Caudate nucleus (tissue), 63 donors: ENCODE measurements at places on chromosomes 7 and 10.

DNA sequence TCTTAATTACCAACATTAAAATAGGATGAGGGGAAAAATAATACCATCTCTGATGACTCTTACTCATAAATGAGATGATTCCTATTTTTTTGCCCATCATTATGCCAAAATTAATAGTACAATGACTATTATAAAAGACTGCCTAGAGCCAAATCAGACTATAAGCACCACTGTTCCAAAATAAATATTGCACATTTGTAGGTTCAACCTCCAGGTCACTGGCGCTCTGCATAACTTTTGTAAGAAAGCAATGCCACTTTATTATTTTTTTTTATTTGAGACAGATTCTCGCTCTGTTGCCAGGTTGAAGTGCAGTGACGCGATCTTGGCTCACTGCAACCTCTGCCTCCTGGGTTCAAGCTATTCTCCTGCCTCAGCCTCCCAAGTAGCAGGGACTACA lies 142.5 kb upstream of the SP8 start:
- no peak for DNase-seq

- no peak for DNase-seq
Observed at GRCh38 chr10:10623958-10624566, 393.6 kb upstream of the CELF2 start.

DNA sequence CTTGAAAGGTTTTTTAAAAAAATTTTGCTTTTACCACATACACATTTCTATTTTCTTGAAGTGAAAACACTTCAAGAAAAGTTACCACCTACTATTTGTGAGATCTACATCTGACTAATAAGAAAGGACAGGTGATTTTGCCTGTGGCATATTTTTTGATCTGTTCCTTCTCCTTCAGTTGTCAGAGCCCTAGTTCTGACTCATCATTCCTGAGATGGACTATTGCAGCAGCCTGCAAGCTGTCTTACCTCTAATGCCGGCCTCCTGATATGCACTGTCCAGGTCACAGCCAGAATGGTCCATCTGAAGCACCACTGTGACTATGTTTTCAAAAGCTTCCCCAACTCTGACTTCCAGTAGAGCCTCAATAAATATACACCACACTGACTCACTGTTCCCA lies 28.2 kb upstream of the ANK3 start:
- no peak for DNase-seq

GRCh38 chr7:94632338-94633013 lies 23.5 kb downstream of the SGCE start:
- no peak for DNase-seq

DNA sequence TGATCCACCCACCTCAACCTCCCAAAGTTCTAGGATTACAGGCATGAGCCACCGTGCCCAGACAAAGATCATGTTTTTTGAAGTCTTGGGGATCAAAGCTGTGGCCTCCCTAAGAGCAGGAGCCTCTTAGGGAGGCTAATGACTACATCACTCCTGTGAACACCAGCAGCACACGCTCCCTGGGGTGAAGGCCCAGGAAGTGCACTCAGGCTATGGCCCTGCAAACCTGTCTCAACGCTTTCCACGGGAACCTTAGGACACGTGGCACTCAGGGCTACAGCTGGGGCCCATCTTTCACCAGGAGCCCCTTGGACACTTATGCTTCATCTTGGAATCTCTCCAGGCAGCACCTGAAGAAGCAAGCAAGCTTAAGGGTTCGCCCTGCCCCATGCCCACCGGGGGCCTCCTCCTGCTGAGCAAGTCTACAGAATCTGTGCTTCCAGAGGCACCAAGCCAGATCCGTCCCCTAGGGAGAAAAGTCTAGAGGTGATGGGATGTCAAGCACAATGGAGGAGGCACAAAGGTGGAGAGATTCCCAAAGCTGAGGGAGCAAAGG lies 18.4 kb downstream of the VSTM4 start:
- no peak for DNase-seq

DNA sequence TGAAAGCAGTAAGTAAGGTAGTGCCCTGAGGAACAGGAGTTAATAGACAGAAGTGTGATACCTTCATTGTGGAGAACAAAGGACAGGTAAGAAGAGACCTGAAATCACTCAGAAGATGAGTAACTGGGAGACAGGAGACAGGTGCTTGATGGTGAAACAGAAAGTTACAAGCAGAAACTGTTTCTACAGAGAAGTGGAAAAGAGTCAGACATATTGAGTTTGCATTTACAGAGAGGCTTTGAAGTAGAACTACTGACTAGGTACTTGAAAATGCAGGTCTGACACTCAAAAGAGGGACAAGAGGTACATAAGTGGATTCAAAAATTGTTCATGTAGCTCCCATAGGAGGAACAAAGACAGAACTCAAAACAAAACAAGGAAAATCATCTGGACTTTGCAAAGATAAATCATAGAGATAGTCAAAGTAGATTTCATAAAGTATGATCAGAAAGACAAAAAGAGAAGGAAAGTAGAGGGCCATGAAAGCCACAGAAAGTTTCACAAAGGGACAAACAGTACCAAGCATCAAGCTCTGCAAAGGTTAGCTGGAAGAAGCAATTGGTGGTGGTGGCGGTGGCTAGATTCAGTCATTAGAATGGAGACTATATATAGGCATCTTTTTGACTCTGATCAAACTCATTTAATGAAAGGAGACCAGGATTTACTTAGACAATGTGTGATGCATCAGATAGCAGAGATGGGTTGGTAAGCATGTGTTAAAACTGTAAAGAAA lies 198.4 kb downstream of the PCLO start:
- DNase-seq: no peak

GRCh38 chr10:123783296-123783695 lies 108.3 kb downstream of the CPXM2 start:
- DNase-seq: no peak

GRCh38 chr10:1631282-1631681 lies 106.0 kb downstream of the ADARB2 start:
- DNase-seq: no peak

DNA sequence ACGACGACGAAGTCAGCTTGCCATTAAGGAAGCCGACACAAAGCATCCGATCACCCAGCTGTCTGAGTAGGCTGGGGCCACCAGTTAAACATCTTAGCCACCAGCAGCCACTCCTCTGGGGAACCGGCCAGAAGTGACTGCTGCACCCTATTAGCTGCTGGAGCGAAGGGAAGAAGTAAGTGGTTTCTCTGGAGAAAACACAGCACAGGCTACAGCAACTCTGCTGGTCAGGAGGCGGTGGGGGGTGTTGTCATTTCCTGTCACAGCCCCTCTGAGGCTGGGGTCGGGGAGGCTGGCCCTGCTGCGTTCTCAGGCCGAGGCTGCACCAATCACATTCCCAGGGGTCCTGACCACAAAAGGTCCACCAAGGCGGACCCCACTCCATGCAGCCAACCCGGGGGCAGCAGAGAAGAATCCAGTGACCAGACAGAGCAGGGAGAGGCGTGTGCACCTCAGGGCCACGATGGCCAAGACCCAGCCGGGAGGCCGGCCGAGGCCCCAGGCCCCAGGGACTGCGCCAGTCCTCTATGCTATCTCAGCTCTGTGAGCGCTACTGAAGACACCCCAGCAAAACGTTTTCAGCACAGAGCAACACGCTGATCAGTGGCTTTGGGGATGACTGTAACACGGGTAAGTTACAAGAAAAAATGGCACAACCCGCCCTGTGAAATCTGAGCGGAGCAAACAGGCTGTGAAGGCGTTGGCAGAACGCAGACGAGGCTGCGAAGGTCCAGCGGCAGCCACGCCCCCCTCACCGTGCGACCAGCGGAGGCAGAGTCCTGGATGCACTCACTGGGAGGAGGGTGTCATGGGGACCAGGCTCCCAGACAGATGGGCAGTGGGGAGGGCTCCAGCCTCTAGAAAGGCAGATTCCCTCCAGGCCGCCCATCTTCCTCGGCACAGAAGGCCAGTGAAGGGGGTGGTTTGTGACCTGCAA lies 24.8 kb downstream of the STK32C start:
- DNase-seq: no peak

DNA sequence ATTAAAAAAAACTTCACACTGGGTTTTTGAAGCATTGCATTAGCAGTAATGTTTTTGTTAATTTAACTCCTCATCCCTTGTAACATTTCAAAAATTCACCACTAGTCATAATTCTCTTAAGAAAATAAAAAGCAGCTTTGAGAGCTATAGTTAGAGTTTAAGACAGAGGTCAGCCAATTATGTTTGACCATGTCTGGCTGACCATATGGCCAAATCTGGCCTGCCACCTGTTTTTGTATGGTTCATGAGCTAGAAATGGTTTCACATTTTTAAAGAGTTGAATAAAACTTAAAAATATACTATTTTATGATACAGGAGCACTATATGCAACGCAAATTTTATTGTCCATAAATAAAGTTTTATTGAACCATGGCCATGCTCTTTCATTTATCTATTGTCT lies 73.0 kb upstream of the LRRTM3 start:
- DNase-seq: no peak

GRCh38 chr7:139566736-139567646 lies 43.5 kb downstream of the CLEC2L start:
- no peak for DNase-seq

DNA sequence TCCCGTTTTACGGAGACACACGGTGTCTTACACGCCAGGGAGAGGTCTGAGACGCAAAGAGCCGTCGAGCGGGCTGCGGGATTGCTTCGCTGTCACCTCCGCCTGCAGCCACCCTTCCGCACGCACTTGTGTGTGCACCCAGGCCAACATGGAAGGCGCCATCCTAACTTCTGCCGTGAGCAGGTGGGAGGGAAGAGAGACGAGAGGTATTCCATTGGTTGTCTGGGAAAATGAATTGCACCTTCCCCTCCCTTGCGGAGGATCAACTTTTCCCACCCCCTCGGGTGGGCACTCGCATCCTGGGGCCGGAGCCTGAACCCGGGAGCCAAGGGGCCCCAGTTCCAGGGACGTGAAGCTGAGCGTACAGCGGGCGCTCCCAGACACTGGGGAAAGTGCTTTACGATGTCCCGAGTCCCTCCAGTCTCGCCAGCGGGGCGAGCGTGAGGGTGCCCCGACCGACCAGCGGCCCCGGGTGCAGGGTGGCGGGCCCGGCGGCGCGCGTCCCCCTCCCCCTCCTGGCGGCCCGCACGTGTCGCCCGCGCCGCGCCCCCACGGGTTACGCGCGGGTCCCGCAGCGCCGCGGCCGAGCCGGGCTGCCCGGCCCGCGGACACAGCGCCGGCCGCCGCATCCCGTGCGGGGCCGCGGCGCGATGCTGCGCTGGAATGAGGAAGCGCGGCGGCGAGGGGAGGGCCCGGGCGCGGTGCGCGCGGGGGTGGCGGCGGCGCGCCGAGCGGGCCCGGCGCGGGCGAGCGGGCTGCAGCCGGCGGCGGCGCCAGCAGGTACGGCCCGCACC lies 984 bp upstream of the IKZF1 start:
- DNase-seq: no peak

DNA sequence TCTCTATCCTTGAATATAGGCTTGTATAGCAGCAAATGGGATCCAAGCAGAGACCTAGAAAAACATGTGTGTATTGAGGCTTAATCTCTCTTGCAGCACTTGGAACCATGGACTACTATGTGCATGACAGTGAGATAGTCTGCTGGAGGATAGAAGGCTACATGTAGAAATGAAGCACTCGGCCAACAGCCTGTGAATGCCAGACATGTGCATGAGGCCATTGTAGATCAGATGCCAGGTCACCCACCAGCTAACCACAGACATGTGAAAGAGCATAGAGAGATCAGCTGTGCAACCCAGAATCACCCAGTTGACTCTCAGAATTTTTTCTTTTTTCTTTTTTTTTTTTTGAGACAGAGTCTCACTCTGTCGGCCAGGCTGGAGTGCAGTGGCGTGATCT lies 90.9 kb downstream of the NT5C2 start:
- DNase-seq: no peak

- DNase-seq: no peak
Observed at GRCh38 chr10:52965938-52966401, 193.4 kb upstream of the MBL2 start.

DNA sequence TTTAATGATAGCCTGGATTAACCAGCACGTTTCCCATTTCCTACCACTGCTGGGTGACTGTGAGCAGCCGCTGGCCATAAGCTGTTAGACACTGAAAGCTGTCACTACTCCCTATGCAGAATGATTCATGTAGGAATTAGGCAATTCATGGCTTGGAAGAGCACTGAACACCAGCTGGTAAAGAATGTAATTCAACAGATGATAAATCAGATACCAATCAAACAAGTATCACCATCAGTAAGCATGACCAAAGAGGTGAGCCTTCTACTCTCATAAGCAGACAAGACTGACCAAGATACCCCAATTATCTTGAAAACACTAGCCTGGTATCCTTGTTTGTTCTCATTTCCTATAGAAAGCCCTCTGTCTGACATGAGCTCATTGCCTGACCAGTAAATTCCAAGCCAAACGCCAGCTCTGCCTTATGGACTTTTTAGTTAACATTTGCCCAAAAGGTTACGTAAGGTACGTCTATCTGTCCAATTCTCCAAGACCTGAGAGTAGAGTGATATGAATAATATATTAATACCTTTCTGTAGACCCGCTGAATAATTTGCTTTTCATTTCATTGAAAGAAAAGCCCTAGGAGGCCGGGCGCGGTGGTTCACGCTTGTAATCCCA lies 127.7 kb downstream of the ELMO1 start:
- DNase-seq: no peak

GRCh38 chr10:51079766-51080165 lies 5.5 kb downstream of the PRKG1 start:
- no peak for DNase-seq

DNA sequence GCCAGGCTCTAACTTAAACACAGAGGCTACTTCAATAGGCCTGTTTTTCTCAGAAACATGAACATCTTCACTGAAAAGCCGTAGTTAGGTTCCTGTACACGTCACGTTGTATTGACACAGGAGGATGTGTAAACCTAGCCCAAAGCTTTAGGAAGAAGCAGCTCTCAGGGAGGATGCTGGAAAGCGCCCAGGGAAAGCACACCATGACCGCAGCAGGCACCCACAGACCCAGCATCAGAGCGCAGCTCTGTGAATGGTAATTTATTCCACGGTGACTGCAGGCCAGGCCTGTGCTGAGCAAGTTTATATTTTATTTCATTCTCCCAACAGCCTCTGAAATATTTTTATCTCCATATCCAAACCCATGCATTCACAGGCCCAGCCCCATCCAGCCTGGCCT lies 51.1 kb downstream of the ASB13 start:
- DNase-seq: no peak

- no peak for DNase-seq
Observed at GRCh38 chr10:80278480-80278879, 11.0 kb downstream of the MAT1A start.

GRCh38 chr10:30463944-30464451 lies 30.0 kb downstream of the MAP3K8 start:
- DNase-seq: no peak

GRCh38 chr10:14200698-14201544 lies 129.8 kb downstream of the FRMD4A start:
- DNase-seq: no peak

GRCh38 chr10:59011972-59012632 lies 164.3 kb upstream of the PHYHIPL start:
- no peak for DNase-seq

- no peak for DNase-seq
Observed at GRCh38 chr10:46224414-46224682, 62.4 kb upstream of the ANTXRL start.

- no peak for DNase-seq
Observed at GRCh38 chr7:145050415-145050814, 214.6 kb upstream of the TPK1 start.

GRCh38 chr10:91220954-91221675 lies 652 bp downstream of the PCGF5 start:
- DNase-seq: no peak
